HT1080 (cell line): ENCODE measurements at places on chromosomes 5 and 9. TPM values are rescaled to one million over a fixed set of nuclear protein-coding genes. Genes with fewer than 3 reads are reported as not detected.
A peak's percentile ranks its signal among the peaks of the same experiment; 100 is the strongest.

DNA sequence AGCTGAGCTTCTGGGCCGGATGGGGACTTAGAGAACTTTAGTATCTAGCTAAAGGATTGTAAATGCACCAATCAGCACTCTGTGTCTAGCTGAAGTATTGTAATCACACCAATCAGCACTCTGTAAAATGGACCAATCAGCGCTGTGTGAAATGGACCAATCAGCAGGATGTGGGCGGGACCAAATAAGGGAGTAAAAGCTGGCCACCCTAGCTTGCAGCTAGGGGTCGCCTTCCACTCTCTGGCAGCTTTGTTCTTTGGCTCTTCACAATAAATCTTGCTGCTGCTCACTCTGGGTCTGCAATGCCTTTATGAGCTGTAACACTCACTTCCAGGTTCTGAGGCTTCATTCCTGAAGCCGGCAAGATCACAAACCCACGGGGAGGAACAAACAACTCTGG, 354.0 kb downstream of the PRR16 start:
- peak; percentile 4 for DNase-seq

- DNase-seq = no peak
These were observed 62.8 kb downstream of the DCP2 start for GRCh38 chr5:113039229-113039933.

DNA sequence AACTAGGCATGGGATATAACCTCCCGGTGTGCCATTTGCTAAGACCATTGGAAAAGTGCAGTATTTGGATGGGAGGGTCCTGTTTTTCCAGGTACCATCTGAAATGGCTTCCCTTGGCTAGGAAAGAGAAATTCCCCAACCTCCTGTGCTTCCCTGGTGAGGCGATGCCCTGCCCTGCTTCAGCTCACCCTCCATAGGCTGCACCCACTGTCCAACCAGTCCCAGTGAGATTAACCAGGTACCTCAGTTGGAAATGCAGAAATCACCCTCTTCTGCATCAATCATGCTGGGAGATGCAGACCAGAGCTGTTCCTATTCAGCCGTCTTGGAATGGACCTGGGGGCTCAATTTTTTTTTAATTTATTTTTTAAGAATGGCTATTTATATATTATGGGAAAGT, 254.8 kb downstream of the SGCD start:
- DNase-seq = no peak

DNA sequence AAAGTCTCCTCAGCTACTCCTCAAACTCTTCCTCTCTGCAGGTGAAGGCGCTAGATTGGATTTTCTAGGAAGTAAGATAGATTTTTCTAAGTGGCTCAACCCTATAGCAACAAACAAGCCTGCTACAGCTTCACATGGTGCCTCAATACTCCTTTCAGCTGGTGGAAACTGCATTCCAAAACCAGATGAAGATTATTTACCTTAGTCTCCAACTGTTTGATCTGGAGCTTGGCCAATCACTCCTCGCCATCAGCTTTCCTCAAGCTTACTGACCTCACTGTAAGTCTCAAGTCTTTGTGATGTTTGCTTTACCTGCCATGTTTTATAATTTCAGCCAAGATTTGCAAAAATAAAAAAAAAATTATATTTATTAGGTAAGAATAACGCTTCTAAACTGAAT, 622.4 kb downstream of the CHSY3 start:
- no peak for DNase-seq

GRCh38 chr5:150692276-150692675, 8.6 kb downstream of the RBM22 start:
- no peak for DNase-seq

DNA sequence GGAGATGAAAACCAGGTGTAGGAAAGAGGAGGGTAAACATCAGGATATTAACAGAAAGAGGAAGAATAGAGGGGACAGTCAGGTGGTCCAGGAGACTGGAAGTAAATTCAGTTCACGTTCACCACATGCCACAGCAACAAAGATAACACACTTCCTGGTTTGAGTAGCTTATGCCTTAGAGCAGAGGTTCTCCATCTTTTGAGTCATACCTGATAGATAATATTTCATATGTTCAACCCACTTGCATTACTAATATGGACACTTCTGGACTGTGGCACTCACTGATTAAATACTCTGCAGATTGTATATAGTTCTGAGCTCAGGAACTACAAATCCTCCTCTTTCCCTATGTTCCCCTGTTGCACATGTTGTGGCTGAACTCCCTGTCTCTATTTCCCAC, 179.9 kb upstream of the NR3C1 start:
- no peak for DNase-seq

Gene NTNG2
- 1.1 and 2.6 TPM in 2 replicates for total RNA-seq

Gene CCIN
- total RNA-seq = 0.03 TPM in 1 of 2 replicates, not detected in the other

Gene GLDC
- 5.3 and 5.5 TPM in 2 replicates for total RNA-seq

Gene CA9
- 0.33 and 0.55 TPM in 2 replicates for total RNA-seq

Gene PLEKHG4B
- total RNA-seq = 0.27 and 0.61 TPM in 2 replicates

Gene CCL27
- total RNA-seq = 0.26 TPM in 1 of 2 replicates, not detected in the other

Gene CDO1
- 1.4 and 3.3 TPM in 2 replicates for total RNA-seq

Gene PCDH12
- total RNA-seq = 0.14 and 0.17 TPM in 2 replicates
